ENCODE measurements at places on chromosomes 5 and 9. TPM values are rescaled to one million over a fixed set of nuclear protein-coding genes. Genes with fewer than 3 reads are reported as not detected.

Gene DNM1
- 0.33 TPM for total RNA-seq

Gene CEL
- 0.17 TPM for total RNA-seq

Gene SUSD3
- total RNA-seq = not detected

Gene SPINK6
- total RNA-seq = not detected

Gene CDX1
- not detected for total RNA-seq

Gene SPAG8
- total RNA-seq = 0.19 TPM

Gene CA9
- total RNA-seq = not detected

Gene ADAMTS16
- not detected for total RNA-seq

DNA sequence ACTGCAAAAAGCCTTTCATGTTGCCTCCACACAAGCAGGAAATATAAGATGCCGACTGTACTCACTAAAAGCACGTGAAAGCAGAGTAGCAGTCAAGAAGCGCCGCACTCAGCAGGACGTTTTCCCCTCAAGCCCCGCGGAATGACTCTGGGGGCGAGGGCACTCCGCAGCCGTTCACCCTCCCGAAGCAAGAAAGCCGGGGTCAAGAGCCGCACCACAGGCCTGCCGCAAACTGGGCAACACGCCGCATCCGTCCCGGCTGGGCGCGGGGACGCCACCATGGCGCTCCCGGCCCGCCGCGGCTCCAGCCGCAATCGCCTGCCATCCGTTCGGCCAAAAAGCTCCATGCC is 364 bp downstream of the RPS6 start:
- peak; percentile 63 for DNase-seq

GRCh38 chr5:74319076-74319475 is 321.5 kb downstream of the ENC1 start:
- no peak for DNase-seq

DNA sequence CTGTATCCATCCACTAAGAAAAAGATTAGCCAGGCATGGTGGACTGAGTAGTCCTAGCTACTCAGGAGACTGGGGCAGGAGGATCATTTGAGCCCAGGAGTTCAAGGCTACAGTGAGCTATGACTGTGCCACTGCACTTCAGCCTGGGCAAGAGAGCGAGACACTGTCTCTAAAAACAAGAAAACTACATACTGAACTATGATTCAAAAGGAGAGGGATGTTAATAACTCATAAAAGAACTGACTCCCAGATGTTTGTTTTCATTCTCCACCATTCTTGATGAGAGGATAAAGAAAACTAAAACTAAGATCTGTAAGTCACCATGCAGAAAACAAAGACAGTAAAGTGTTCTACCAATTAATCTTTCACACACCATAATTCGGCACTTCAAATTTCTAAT is 53.5 kb downstream of the AUH start:
- no peak for DNase-seq

DNA sequence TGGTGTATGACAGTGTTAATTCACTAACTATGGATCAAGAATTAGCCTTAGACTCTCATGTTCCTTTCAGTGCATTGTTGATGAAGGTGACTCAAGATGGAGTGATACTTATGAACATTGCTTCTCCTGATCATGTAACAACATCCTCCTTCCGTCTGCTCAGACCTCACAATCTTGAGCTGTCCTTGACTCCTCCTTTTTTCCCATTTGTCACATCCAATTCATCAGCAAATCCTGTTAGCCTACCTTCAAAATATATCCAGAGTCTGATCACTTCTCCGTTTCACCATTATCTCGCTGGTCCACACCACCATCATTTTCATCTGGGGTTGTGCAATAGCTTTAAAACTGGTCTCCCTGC is 9.2 kb upstream of the SEMA6A start:
- DNase-seq = no peak

- peak; percentile 16 for DNase-seq
These were observed 18.3 kb upstream of the RNU6ATAC start for GRCh38 chr9:134182554-134183085.

GRCh38 chr9:3743901-3744413 is 218.2 kb upstream of the RFX3 start:
- DNase-seq = no peak

DNA sequence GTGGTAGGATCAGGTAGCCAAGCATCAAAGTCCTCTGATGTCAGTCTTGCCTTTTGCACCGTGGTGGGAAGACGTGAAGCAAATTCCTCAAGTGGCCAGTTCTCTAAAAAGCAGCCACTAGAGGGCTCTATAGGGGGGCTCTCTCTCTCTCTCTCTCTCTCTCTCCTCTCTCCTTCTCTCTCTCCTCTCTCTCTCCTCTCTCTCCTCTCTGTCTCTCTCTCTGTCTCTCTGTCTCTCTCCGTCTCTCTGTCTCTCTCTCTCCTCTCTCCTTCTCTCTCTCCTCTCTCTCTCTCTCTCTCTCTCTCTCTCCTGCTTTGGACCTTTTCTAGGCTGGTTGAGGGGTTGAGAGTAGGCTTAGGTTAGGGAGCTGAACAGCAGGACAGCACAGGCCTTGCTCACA is 13.9 kb upstream of the OSMR start:
- DNase-seq = peak; percentile 69

Data from dermis blood vessel endothelial cell (primary cell).